ENCODE measurements at places on chromosomes 5 and 9. TPM values are rescaled to one million over a fixed set of nuclear protein-coding genes. Genes with fewer than 3 reads are reported as not detected.
A peak's percentile ranks its signal among the peaks of the same experiment; 100 is the strongest.

Gene ZNF366
- total RNA-seq, result under 0.01 TPM

Gene IFNB1
- not detected for total RNA-seq

GRCh38 chr5:109656829-109657228 lies 32.9 kb upstream of the MAN2A1 start:
- no peaks in the 10 kb centered on the region for H3K27me3 ChIP-seq
- peak; percentile 69 for DNase-seq
- peak overlapping the region; percentile 15 for H3K27ac ChIP-seq

GRCh38 chr9:36461323-36461722 lies 61.3 kb upstream of the RNF38 start:
- H3K27me3 ChIP-seq, result no peaks in the 10 kb centered on the region
- peaks cover 19% of the 10 kb centered on the region for H3K4me1 ChIP-seq
- H3K4me3 ChIP-seq, result no peak overlapping the region
- H3K36me3 ChIP-seq, result no peaks in the 10 kb centered on the region

GRCh38 chr5:156459812-156460385 lies 132.9 kb downstream of the SGCD start:
- H3K36me3 ChIP-seq, result no peaks in the 10 kb centered on the region
- no peaks in the 10 kb centered on the region for H3K27me3 ChIP-seq
- H3K4me3 ChIP-seq, result no peak overlapping the region
- no peak for DNase-seq
- no peaks in the 10 kb centered on the region for H3K4me1 ChIP-seq

DNA sequence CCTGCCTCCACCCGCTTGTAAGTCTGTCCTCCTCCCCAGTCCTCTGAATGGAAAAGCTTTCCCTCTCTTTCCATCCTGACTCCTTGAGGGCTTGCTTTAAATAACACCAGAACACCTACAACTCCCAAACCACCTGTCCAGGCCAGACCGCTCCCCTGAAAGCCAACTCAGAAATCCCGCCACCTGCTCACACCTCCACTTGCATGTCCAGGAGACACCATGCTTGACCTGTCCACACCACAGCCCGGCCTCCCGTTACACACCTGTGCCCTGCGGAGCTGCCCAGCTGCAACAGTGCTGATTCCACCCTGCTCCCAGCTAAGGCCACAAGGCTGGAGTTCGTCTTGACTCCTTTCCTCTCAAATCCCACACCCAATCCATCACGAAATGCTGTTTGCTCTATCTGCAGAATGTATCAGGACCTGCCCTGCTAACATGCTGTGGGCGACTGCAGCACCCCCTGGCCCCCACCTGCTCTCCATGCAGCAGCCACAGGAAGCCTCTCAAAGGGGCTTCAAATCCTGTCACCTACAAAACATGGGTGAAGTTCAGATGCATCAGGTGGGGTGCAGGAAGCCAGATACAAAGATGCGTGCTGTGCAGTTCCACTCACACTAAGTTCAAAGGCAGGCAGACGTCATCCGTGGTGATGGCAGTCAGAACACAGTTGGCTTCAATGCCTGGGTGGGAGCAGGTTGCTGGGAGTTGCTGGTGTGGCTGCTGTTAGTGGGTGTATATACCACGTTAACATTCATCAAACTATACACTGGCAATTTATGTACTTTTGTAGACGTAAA lies 166.0 kb downstream of the ROR2 start:
- no peak overlapping the region for H3K4me3 ChIP-seq
- H3K27ac ChIP-seq, result no peak overlapping the region
- no peaks in the 10 kb centered on the region for H3K4me1 ChIP-seq
- no peaks in the 10 kb centered on the region for H3K36me3 ChIP-seq

Data from body of pancreas (tissue), 4 donors.